KBM-7 (cell line): ENCODE measurements at places on chromosomes 4 and X.

- peak; percentile 28 for DNase-seq
Observed at GRCh38 chr4:75745161-75745560, 20.8 kb downstream of the USO1 start.

GRCh38 chrX:31228909-31229308 lies 157.1 kb upstream of the FTHL17 start:
- DNase-seq, result peak; percentile 68

GRCh38 chr4:154073107-154073822 lies 284.4 kb upstream of the SFRP2 start:
- DNase-seq, result no peak

DNA sequence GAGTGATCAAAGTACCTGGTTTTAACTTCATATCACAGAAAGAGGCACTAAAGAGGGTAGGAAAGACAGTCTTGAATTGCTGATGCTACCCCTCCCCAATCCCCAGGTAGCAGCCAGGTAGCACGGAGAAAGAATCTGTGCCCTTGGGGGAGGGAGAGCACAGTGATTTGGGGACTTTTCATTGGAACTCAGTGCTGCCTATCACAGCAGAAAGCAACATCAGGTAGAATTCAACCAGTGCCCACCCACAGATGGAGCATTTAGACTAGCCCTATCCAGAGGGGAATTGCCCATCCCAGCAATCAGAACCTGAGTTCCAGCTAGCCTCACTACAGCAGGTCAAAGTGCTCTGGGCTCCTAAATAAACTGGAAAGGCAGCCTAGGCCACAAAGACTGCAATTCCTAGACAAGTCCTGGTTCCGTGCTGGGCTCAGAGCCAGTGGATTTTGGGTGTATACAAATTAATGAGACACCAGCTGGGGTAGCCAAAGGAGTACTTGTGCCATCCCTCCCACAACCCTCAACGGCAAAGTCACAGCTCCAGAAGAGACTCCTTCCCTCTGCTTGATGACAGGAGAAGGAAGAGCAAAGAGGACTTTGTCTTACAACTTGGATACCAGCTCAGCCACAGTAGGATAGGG lies 228.1 kb downstream of the THOC2 start:
- DNase-seq, result no peak

GRCh38 chrX:69503782-69504625 lies at the start of gene NALF2:
Gene NALF2 (plus strand): TSS chrX:69504326. CDS start chrX:69505283, 957 bp downstream.
- peak; percentile 74 for DNase-seq

DNA sequence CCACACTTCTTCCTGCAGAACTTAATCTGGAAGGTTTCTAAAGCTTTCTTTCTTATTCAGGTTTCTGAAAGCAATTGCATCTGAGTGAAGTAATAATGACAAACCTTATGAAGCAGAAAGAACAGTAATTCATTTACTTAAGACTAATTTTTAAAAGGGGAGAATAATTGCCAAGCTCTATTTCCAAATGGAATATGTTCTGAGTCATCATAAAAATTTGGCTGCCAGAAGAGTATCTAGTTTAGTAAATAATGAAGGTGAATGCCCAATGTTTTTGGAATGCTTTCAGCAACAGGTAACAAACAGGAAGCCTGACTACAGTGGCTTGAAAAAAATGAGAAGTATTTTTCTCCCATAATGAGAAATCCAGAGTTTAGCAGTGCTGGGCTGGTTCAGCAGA lies 227.3 kb upstream of the TET2 start:
- no peak for DNase-seq

- no peak for DNase-seq
Observed at GRCh38 chr4:150573534-150573933, 8.4 kb upstream of the MAB21L2 start.

- no peak for DNase-seq
Observed at GRCh38 chr4:113849771-113850170, 88.2 kb upstream of the CAMK2D start.

DNA sequence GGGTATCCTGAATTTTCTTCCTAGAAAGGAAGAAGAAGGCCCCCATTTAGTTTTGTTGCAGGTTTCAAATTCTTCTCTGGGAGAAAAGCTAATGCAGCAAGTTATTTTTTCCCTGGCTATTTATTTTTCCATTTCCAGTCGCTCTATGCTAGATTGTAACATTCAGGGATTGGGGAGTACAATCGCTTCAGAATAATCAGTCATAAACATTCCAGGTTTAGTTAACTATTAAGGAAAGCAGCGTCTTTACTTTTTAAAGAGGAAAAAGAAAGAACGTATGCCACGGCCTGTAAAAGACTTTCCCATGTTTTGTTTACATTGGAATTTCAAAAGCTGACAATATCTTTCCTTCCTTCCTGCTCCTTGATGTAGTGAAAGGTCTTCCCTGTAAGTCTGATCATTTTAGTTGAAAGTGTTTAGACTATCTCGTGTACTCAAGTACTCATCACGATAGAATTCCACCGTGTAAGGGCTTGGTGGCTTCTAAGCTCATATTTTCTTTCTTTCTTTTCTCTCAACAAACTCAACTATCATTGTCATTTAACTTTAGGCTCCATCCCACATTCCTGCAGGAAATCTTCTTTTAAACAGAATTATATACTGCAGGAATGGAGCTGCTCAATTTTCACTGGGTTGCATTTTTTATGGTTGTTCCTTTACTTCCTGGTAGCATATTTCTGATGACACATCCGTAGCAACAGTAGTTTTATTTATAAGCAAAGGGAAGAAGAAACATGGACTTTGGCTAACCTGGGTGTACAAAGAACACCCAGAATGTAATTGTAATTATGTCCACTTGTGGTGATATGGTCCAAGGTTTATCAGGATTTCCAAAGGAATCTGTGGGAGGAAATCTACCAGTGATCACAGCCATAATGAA lies 213.1 kb upstream of the FAT1 start:
- DNase-seq, result no peak

- no peak for DNase-seq
Observed at GRCh38 chrX:154472685-154473632, 6.1 kb downstream of the LAGE3 start.

- no peak for DNase-seq
Observed at GRCh38 chrX:44234541-44234940, 108.9 kb downstream of the EFHC2 start.

- DNase-seq, result no peak
Observed at GRCh38 chr4:89469516-89469915, 161.9 kb upstream of the GPRIN3 start.

GRCh38 chr4:7075962-7076695 lies 8.3 kb upstream of the GRPEL1 start:
- no peak for DNase-seq

DNA sequence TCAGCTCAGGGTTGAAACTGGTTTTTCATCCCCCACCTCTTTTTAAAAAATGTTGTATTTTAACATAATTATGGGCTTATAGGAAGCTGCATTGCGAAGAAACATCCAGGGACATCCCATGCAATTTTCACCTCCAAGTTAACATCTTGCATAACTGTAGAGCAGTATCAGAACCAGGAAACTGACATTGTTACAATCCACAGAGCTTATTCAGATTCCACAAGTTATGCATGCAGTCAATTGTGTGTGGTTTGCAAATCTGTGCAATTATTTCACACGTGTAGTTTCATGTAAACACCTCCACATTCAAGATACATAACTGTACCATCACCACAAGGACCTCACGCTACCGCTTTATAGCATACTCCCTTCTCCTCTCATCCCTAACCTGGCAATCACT lies 97.5 kb upstream of the GATB start:
- DNase-seq, result no peak

DNA sequence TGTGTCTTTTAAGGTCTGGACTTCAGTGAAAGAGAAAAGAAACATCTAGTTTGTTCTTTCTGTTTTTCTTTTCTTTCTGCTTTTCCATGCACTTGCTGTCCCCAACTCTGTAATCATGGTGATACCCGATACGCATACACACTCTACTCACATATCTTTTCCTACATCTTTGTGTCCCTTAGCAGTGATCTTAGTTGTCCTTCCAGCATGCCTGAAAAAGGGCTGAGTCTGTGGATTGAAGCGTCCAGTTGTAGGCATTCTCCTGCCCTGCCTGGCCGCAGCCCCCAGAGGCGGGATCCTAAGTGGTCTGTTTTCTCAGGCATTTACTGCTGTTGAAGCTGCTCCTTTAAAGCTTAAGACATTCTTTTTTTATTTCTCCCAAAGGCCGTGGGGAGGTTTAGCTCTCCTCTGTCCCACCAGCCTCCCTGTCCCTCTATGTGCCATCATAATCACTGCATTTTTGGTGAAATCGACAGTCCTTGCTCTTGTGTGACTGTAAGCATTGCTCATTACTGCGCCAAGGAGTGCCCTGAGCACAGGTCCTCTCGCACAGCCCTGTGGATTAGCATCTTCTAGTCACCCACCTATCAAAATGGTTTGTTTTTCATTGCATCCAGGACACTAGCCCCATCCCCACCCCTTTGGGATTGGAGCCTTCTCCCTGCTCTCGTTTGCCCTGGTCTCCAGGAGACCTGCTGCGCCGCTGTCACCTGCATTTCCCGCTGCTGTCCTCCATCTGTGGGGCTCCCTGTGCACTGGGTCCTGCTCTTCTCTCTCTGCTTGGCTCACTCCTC lies 4.4 kb downstream of the RGS12 start:
- no peak for DNase-seq

DNA sequence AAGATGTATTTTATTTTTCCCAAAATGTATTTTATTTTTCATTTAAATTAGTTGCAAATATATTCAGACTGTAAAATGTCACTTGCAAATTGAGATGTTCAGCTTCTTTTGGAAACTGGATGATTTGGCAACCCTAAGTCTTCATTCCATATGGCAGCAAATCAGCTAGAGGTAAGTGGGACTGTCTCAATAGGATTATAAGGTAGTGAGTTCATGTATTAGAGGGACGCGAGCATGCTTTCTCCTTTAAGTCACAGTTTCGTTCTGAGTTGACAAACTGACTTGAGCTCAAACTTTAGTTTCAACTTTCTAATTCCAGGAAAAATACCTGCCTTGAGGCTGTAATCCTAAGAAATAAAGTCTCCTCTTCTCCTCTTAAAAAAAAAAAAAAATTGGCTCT lies 44.2 kb upstream of the TMEM131L start:
- DNase-seq, result no peak

GRCh38 chr4:37812713-37813112 lies 13.8 kb upstream of the PGM2 start:
- no peak for DNase-seq

GRCh38 chr4:884896-885295 lies 47.2 kb downstream of the GAK start:
- no peak for DNase-seq

DNA sequence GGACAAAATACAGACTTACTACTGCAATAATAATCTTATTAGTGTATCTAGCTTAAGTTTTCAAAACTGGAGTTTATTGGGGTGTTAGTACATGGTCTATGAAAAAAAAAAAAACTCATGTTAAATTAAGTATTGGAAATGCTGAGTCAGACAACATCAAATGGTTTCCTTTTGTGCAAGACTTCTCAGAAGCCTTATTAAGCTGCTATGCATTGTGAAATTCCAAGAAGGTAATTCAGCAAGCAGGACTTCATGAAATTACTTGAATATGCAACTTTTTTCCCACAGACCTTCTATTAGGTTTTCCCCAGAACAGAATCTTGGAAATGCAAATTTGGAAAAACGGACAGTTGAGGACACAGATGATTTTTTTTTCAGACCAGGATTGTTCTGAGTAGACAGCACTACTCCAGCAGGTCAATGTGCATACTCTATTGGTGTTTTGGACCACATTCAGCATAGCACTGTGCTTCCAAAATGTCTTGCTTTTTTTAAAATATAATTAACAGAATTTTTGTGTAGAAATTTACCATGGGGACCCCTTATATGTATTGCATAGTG lies 568.8 kb upstream of the TENM3 start:
- no peak for DNase-seq

GRCh38 chr4:155772459-155773195 lies 13.8 kb downstream of the GUCY1B1 start:
- no peak for DNase-seq

GRCh38 chr4:169221662-169222061 lies 49.1 kb downstream of the SH3RF1 start:
- no peak for DNase-seq

DNA sequence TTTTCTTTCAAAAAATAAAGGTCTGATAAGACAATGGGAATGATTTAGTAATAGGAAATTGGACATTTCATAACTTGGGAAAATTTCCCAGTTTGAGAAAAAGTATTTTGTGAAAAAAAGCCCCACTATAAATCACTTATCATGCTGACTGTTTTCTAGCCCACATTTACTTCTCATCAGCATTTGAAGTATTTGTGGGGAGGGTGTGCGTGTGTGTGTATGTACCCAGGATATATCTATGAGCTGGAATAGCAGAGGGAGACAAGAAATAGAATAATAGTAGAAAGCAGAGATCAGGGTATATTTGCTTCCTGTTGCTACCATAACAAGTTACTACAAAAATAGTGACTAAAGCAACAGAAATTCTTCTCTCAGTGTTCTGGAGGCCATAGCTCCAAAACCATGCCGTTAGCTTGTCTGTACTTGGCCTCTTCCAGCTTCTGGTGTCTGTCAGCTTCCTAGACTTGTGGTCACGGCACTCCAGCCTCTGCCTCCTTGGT lies 139.8 kb downstream of the PTTG2 start:
- no peak for DNase-seq

GRCh38 chr4:122914292-122914904 lies 8.0 kb downstream of the NUDT6 start:
- no peak for DNase-seq

- DNase-seq, result no peak
Observed at GRCh38 chr4:4871242-4871572, 11.7 kb downstream of the MSX1 start.

DNA sequence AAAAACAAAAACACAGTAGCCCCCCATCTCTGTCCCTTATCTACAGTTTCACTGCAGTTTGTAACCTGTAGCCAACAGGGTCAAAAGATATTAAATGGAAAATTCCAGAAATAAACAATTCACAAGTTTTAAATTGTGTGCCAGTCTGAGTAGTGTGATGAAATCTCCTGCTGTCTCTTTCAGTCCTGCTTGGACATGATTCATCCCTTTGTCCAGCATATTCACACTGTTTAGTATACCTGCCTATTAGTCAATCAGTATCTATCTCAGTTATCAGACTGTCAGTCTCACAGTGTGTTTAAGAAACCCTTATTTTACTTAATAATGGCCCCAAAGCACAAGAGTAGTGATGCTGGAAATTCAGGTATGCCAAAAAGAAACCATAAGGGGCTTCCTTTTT lies 21.9 kb downstream of the CNOT6L start:
- no peak for DNase-seq

- DNase-seq, result no peak
Observed at GRCh38 chrX:109967156-109967555, 35.8 kb upstream of the TMEM164 start.

- no peak for DNase-seq
Observed at GRCh38 chr4:1241466-1241935, 7.4 kb downstream of the CTBP1 start.

DNA sequence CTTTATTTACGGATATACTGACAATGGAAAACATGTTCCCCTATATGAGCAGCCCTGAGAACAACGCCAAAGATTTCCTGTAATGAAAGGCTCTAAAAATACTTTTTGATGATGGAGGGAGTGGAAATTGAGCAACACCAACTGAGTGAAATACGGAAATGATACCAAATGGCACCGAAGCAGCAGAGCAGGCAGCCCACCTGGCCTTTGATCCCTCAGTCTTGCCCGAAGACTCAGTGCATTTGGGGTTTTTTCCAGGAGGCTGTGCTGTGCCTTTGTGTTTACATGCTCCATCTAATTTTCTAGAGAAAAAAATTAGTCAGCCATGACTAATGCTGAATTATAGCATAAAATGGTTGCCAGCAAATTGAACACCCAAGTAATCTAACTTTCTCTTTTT lies 169.9 kb upstream of the RBPJ start:
- peak; percentile 39 for DNase-seq
